ENCODE measurements at places on chromosomes 7 and 10.

- H3K4me1 ChIP-seq: peaks cover 10% of the 10 kb centered on the region
- no peak overlapping the region for H3K4me3 ChIP-seq
- H3K27ac ChIP-seq: no peak overlapping the region
- H3K36me3 ChIP-seq: no peaks in the 10 kb centered on the region
- H3K27me3 ChIP-seq: no peaks in the 10 kb centered on the region
These were observed 20.8 kb downstream of the SCRN1 start for GRCh38 chr7:29968683-29969395.

DNA sequence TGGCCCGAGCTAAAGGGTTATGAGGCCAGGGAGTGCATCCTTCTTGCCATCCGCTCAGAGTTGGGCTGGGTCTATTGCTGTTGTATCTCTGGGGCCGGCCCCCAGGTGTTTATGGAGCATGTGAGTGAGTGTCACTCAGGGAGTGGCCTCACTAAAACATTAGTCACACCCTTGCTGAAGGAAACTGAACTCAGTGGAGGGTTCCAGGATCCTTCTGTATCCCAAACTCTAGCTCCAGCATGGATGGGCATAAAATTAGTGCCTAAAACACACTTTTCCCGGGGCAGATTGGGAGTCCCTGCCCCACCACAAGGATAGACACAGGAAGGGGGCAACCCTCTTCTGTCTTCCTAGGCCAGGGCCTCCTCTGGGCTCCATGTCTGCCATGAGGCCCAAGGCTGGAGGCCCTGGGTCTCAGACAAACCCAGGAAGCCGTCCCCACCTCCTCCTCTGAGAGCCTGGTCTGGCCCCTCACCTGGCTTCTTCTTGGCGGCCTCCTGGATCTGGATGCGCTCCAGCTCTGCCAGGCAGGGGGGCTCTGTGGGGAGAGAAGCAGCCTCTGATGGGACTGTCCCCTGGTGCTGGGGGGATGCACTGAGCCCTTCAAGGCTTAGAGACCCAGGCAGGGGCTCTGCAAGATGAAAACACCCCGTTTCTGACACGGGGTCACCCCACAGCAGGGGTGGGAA, 24.5 kb downstream of the SPOCK2 start:
- no peak overlapping the region for H3K4me3 ChIP-seq
- peaks cover 33% of the 10 kb centered on the region for H3K4me1 ChIP-seq
- no peak for DNase-seq
- no peaks in the 10 kb centered on the region for H3K36me3 ChIP-seq
- no peaks in the 10 kb centered on the region for H3K27me3 ChIP-seq
- H3K27ac ChIP-seq: no peak overlapping the region

GRCh38 chr7:90910136-90910535, 314.0 kb downstream of the CDK14 start:
- no peak overlapping the region for H3K4me3 ChIP-seq
- no peak overlapping the region for H3K27ac ChIP-seq
- no peaks in the 10 kb centered on the region for H3K36me3 ChIP-seq

DNA sequence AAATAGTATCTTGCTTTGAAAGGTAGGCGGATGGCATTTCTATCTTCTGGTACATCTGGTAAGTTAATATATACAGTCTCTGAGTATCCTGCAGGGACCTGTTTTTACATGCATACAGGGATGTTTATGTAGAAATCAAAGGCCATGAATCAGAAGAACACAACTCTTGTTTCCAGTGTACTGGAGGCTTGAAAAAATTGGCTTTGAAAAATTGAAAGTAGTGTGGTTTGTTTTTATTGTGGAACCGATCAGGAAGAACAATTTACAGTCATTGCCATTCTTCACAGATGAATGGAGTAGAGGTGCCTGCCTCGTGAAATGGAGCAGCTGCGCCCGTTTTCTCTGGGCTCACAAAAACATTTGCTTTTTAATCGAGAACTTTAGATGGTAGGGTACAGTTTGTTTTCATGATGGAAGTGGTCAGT, 54.0 kb upstream of the RPA3 start:
- no peaks in the 10 kb centered on the region for H3K4me1 ChIP-seq
- H3K27ac ChIP-seq: no peak overlapping the region
- no peaks in the 10 kb centered on the region for H3K36me3 ChIP-seq

DNA sequence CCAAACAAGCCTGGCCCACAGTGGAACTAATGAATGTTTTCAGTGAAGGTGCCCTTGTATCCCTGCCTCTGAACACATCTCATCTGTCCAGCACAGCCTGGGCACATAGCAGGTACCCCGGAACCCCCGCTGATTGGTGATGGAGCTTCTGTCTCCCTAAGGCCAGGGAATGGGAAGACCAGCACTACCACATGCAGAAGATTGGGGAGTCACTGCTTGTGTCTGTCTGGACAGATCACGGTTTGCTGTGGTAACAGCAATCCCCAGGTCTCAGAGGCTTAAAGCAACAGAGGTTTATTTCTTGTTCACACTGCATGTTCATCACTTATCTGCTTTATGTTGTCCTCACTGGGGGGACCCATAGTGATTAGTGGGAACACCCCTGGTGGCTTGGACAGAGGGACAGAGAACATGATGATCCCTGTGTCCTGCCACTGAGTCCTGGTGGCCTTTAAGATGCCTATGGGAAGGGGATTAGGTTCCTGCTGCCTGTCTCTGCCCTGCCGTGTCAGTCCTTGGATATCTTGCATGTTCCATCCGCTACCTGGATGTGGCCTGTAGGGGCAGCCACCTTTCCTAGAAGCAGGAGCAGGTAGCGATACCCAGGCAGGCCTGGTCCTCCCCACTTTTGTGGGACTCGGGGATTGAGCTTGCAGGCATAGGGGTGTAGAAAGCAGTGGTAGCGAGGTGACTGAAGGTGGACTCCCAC, 3.6 kb downstream of the TSPAN14 start:
- H3K4me3 ChIP-seq: no peak overlapping the region
- H3K4me1 ChIP-seq: no peaks in the 10 kb centered on the region
- H3K36me3 ChIP-seq: no peaks in the 10 kb centered on the region

DNA sequence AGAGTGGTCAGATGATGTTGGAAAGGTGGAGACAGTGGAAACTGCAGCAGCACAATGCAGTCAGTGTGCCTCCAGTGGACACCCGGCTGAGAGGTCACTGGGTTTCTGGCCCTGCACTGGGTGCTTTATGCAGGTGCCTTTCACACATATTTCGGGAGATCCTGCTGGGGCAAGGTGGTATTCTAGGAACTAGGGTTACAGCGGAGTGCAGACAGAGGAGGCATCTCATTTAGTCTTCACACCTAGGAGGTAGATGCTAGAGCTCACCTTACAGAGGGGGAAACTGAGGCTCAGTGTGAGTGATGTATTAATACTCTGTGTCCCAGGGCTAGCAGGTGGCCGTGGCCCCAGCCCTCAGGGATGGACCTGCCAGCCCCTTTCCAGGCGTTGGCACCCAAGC, 103.9 kb upstream of the KCTD7 start:
- H3K27ac ChIP-seq: no peak overlapping the region
- H3K36me3 ChIP-seq: no peaks in the 10 kb centered on the region
- no peak for DNase-seq
- no peaks in the 10 kb centered on the region for H3K4me1 ChIP-seq
- no peak overlapping the region for H3K4me3 ChIP-seq
- no peaks in the 10 kb centered on the region for H3K27me3 ChIP-seq
